CD4-positive, CD25-positive, alpha-beta regulatory T cell (primary cell): ENCODE measurements at places on chromosomes 4 and X.

DNA sequence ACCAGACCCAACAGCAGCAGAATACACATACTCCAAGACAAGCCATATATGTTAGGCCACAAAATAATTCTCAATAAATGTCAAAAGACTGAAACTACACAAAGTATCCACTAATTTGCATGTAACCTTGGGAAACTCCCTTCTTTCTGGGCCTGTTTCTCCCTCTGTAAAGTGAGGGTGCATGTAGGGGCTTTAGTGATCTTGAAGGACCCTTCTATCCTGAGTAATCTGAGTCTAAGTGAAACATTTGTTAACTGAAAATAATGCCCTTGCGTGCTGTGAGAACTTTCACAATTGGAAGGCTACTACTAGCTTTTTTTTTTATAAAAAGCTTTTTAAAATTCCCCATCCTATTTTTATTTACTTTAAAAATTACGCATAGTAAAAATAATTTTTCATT, 125.2 kb downstream of the NEXMIF start:
- DNase-seq = no peak

DNA sequence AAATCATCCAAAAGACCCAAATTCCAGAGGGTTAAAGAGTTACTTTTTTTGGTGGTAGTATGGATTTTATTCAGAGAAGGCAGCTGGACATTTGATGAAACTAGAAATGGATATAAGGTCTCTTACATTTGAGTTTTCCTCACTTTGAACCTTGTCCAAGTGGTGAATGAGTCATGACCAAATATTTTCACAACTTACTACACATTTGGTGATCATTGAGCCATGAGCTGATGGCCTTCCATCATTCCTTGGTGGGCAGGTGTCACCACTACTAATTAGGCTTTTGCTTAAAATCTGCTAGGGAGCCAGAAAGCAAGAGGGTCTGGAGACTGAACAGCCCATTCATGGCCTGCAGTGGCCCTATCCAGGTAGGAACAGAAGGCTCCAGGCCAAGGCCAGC, 620.2 kb upstream of the INTU start:
- no peak for DNase-seq

GRCh38 chr4:151489462-151490203, 80.7 kb downstream of the FHIP1A start:
- no peak for DNase-seq

- no peak for DNase-seq
Observed at GRCh38 chrX:39582091-39582490, 515.7 kb downstream of the BCOR start.

DNA sequence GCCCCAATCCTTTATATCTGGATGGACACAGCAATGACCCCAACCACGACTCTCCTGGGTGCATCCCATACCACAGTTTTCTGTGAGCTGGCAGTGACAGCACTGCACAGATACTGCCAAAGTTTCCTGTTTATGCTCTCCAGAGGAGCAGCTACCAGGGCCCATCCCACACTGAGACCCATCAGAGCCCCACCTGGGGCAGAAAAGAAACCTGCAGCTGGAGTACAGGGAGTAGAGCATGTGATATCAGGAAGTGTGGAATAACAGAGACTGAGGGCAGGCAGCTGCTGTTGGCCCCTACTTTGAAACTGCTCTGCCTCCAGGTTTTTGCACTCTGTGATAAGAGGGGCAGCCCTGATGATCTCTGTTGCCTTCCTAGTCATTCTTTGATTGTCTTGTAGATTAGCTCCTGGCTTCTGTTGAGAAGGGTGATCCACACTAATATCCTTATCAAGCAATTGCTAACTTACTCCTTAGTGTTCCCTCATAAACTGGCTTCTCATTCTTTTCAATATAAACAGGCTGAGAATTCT, 526.3 kb upstream of the TECRL start:
- DNase-seq = no peak

GRCh38 chrX:117959045-117959444, 157.6 kb downstream of the KLHL13 start:
- DNase-seq = no peak

DNA sequence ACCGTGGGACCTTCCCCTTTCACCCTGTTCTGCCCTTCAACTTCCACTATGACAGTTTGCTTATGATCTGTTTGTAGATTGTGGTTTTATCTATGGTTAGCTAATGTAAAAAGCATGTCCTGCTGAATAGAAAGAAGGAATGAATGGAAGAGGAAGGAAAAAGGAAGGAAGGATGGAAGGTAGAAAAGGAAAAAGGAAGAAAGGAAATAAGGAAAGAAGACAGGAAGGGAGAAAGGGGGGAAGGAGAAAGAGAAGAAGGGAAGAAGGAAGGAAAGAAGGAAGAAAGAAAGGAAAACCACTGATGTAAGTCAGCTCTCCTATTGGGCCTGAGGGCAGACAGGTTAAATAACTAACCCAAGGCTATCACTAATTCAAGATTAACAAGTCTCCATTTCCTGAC, 319.1 kb upstream of the KLF3 start:
- DNase-seq = no peak

DNA sequence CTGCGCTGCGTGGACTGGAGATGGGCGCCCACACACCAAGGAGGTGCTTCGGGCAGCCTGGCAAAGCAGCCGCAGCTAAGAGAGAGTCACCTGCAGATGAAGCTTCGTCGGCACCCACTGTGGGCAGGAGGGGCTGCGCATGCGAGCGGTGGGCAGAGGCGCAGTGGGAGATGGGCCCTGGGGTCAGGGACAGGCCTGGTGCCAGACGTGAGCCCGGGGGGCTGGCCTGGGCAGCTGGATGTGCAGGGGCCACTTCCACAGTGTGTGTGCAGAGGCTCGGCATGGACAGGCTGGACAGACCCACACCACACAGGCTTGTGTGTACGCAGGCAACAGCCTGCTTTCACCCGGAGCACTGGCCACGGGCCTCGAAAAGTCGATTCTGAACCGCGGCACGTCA, 18.6 kb downstream of the CTBP1 start:
- no peak for DNase-seq

DNA sequence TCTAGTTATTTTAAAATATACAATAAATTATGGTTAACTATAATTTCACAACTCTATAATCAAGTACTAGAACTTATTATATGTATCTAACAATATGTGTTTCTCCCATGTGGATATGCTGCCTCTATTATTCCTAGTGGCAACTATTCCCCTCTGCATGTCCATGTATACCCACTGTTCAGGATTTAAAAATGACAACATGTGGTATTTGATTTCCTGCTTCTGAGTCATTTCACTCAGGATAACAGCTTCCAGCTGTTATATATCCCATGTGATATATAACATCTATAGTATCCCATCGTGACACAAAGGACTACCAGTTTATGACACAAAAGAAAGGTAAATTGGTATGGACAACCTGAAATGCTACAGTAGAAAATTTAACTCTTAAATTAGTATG, 167.4 kb upstream of the TACR3 start:
- no peak for DNase-seq

DNA sequence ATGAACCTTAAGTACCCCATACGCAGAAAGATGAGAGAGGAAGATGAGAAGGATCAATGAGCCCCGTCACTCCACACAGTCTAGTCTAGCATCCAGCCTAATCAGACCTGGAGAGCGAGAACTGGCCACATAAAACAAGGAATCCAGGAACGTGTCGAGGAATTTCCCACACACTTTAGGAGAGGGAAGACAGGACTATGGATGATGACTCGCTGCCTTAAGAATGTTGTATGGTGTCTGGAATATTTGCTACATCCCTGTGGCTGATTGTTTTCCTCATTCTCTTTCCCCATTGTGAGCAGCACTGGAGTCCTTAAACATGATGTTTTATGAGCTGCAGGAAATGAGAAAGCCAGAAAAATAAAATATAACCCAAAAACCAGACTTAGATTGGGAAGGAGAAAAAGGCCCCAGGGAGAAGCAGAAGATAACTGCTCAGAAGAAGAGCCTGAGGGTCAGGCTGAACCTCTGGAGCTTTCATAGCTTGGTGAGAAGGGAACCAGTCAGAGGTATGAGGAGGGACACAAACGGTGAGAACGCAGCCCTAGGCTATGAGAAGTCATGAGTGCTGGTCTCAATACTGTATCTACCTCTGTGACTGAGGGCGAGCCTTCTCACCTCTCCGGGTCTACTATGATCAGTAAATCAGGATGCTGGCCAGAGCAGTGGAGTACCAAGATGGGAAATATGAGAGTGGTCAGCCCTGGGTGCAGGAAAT, 139.5 kb upstream of the NOCT start:
- DNase-seq = no peak

DNA sequence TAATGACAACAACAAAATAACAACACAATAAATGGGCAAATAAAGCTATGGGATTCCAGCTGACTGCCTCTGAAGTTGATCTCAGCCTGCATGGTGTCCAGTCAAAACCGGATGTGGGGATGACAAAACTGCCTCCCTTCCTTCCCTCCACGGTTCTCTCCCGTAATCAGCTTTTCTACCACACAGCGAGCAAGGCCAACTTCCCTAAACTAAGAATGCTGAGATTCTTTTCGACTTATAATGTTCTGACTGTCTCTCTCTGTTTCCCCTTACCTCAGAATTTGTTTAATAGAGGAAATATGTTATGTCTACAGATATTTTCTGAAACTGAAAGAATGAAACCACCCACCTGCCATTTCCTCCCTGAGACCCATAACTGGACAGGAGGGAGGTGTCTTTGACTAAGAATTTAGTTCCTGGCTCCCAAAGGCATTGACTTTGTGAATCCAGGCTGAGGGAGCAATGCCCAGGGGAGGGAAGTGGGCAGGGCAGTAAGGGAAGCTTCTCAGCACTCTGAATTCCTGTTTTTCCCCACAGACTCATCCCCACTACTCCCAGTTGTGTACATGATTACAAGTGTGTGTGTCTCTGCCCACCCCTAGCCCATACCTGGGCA, 1.0 kb upstream of the TLR1 start:
- DNase-seq = no peak

DNA sequence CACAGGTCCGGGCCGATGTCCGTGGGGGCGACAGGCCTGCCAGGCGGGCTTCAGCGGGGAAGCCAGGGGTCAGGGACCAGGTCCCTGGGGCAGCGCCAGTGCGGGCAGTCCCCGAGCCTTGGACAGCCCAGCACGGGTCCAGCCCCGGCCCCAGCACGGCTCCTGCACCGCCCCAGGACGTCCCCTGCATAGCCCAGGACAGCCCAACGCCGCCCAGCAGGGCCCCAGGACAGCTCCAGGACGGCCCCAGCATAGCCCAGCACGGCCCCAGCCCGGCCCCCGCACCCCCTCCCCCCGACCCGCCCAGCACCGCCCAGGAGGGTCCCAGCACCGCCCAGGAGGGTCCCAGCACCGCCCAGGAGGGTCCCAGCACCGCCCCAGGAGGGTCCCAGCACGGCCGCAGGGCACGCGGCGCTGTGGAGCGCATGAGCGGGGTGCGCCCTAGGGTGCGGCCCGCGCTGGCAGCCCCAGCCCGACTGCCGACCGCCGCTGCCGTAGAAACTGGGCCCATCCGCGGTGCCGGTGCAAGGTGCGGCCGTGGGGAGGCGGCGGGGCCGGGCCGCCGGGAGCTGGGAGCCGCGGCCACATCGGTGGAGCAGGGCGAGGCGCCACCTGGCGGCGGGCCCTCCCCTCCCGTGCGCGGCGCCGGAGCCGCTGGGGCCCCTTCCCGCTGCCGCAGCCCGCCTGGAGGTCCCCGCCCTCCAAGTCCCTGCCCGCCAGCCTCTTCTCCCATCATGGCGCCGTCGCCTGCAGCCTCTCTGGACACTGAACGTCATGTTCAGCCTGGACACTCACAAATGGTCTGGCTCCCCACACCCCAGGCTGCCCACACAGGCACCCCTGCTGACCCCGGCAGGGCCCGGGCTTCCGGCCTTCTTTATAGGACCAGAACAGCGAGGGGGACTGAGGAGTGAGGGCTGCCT, 106.8 kb upstream of the NKX1-1 start:
- DNase-seq = peak; percentile 57

- DNase-seq = no peak
Observed at GRCh38 chr4:31156221-31156620, 436.1 kb downstream of the PCDH7 start.

GRCh38 chrX:97860226-97860625, 976.5 kb downstream of the RPA4 start:
- DNase-seq = no peak

DNA sequence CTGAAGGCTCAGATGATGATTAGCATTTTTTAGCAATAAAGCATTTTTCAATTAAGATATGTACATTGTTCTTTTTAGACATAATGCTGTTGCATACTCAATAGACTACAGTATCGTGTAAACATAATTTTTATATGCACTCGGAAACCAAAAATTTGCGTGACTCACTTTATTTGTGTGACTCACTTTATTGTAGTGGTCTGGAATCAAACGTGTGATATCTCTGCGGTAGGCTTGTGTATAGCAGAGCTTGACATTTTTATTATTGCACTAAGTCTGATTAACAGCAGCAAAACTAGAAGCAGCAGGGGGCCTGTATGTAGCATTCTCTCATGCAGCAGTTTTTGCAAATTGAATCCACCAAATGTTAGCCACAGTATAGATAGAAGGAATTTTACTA, 119.1 kb upstream of the PRDX4 start:
- DNase-seq = no peak

DNA sequence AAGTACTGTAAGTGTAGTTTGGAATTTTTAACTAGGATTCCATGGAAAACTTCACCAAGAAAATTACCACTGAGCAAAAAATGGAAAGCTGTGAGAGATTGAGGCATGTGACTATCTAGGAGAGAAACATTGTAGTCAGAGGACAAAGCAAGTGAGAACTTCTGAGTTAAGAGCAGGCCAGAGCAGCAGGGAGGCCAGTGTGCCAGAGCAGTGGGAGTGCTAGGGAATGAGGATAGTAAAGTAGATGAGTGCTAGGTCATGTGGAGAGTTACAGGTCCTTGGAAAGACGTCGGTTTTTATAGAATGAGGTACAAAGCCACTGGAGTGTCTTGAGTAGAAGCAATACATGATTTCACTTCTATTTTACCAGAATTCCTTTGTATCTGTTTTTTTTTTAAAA, 52.7 kb upstream of the FAT4 start:
- no peak for DNase-seq
